ENCODE measurements at places on chromosomes 5 and 9. TPM values are rescaled to one million over a fixed set of nuclear protein-coding genes. Genes with fewer than 3 reads are reported as not detected.

DNA sequence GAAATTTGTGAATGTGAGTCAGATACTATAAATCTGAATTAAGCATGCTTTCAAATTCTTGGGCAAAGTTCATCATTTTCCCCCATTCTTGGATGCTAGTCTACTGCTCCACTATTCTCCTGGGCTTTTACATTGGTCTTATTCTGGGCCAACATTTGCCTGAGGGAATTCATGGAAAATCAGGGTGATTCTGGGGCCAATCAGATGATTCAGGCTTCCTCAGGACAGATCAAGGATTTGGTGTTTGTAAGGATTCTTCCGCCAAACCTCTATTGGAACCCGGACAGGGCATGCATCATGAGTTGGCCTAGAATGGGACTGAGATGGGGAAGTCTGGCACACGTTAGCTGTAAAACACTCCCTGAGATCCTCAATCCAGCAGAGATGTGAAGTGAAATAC lies 113.8 kb downstream of the MEF2C start:
- DNase-seq: no peak

DNA sequence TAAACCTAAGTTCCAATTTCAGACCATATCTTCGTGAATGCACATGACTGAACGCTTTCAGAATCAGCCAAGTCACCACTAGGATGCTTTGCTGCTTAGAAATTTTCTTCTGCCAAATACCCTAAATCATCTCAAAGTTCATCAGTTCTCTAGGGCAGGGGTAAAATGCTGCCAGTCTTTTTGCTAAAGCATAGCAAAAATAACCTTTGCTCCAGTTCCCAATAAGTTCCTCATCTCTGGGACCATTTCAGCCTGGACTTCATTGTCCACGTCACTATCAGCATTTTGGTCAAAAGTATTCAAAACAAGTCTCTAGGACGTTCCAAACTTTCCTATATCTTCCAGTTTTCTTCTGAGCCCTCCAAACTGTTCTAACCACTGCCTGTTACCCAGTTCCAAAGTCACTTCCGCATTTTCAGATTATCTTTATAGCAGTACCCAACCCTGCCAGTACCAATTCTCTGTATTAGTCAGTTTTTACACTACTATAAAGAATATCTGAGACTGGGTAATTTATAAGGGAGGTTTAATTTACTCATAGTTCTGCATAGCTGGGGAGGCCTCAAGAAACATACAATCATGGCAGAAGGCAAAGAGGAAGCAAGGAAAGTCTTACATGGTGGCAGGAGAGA lies 74.8 kb downstream of the NR3C1 start:
- no peak for DNase-seq

- DNase-seq: no peak
Measured at GRCh38 chr5:50365426-50366251, 75.4 kb downstream of the EMB start.

- no peak for DNase-seq
Measured at GRCh38 chr9:21018177-21018576, 13.3 kb downstream of the HACD4 start.

The CYLC2 gene
- total RNA-seq: not detected

- DNase-seq: peak; percentile 80
Measured at GRCh38 chr9:77679661-77680368, 31.7 kb upstream of the GNA14 start.

The SURF2 gene
- 9.0 TPM for total RNA-seq

- no peak for DNase-seq
Measured at GRCh38 chr5:173629628-173630027, 13.2 kb upstream of the BOD1 start.

The TMC1 gene
- 0.18 TPM for total RNA-seq

DNA sequence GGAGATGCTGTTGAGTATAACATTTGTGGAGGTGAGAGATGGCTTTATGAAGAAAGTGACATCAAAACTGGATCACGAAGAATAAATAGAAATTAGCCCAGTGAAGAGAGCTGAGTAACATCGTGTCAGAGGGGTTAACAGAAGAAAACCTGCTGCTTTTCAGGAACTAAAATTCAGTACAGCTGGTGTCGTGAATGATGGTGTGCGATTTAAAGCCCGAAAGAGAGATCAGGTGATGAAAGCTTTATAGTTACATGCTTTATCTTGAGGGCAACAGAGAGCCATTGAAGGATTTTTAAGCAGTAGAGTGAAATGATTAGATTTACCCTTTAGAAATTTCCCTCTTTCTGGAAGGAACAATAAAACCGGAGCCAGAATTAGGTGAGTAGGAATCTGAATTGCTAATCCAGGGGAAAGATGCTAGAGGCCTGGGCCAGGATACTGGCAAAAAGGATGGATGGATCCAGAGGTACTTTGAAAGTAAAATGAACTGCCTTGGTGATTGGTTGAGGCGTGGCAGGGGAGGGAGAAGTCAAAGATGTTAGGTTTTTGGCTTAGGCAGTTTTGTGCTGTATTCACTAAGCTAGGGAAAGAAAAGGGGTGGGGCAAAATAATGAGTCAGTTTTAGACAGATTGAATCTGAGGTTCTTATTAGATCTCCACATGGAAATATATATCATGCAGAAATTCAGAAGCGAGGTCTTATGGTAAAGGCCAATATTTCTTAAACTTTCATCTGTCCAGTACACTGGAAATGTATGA lies 3.4 kb downstream of the LRRC70 start:
- DNase-seq: no peak

GRCh38 chr9:74773886-74774479 lies 113.7 kb downstream of the TRPM6 start:
- peak; percentile 73 for DNase-seq

DNA sequence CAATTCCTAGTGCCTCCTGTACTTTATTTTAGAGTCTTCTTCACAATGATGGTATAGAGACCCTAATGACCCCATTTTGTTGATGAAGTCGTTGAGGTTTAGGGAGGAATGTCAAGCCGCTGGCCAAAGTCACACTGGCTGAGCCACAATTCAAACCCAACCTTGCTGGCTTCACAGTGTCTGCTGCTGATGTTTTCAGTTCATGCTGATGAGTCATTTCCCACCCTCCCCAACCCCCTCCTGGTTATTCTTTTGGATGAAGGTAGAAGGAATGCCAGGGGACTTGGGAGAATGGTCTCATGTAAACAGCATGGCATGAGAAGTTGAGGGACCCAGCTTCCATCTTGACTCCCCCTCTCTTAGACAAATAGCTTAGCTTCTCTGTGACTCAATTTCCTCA lies 68.6 kb downstream of the TMEM252 start:
- DNase-seq: no peak

DNA sequence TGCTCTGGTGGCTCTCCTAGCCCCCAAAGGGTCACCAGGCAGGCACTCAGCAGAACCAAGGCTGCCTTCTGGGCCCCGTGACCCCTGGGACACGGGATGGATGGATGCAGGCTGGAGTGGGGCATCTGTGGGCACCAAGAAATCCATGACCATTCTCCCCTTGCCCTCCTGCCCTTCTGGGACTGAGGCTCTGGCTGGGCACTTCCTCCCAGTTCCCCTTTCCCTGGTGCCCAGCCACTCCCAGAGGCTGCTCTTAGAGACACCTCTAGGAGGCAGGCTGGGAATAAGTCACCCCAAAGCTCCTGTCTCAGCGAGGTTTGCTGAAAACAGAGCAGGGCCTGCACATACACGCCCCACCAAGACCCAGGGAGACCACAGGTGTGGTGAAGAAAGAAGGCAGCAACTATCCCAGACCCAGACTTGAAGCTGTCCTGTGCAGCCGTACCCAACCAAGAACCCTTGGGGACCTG lies 943 bp downstream of the STING1 start:
- no peak for DNase-seq

DNA sequence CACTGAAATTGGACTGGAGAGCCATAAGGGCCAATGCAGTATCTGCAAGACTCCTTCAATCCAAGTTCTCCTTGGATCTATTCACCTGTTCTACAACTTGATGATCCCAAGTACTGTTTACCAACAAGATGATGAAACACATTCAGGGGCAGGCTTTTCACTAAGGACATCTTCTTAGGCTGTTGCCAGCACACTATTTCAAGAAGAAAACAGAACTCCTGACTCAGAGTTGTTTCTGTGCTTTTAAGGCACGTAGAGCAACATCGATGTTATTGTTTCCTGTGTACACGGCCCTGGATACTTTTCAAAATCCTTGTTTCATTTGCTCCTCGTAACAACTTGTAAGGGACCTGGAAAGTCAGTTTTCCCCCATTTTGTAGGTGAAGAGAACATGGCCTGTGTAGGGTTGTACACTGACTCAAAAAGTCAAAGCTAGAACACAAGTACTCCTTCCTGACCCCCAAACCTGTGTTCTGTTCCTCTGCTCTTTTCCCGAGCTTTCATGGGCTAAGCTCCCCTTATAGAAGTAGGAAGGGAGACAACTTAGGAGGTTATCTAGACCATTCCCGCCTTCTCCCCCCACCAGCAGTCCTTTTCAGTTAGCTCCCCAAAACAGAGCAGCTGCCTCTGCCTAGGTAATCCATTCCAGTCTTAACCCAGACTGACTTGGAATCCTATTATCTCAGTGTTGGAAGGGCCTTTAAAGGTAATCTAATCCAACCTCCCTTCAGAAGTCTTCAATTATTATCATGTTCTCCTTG lies 5.2 kb upstream of the MGAT1 start:
- DNase-seq: peak; percentile 31

- no peak for DNase-seq
Measured at GRCh38 chr9:77807281-77807683, 159.2 kb upstream of the GNA14 start.

DNA sequence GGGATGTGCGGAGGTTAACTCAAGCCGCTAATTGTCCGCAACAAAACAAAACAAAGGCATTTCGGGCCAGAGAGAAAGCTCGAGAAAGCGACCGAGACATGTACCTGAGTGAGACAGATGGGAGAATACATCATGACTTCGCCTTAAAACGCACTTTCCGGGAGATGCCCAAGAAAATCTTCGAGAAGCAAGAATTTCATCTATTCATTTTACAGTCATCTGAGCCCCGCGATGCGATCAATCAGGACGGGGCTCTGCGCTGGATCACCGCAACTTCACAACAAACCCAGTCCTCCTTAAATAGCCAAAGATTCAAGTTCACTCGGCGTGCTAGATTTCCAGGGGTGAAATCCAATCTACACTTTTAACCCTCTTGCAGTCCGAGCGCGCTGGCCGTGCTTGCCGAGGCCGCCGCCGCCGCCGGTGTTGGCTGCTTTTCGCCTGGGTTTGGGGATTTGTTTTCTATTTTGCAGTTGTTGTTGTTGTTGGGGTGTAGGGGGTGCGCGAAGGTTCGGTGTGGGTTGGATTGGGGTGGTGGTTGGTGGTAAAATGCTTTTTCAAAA lies 482 bp downstream of the NFIB start:
- peak; percentile 58 for DNase-seq

DNA sequence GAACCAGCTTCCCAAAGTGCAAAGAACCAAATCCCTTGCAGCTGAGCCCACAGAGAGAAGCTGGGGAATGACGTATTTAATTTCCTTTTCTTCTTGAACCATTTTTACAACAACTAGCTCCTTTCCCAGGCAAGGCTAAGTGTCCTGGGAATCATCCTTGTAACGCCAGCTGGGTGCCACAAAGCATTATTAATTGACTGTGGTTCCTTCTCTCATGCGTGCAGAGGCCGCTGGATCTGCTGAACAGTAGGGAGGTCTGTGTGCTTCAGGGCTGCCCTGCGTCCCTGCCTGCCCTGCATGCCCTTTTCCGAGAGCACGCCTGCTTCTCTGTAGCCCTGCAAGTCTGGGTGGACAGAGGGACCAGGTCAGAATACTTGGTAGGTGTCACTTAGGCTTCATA lies 124.1 kb upstream of the OTULINL start:
- DNase-seq: no peak

DNA sequence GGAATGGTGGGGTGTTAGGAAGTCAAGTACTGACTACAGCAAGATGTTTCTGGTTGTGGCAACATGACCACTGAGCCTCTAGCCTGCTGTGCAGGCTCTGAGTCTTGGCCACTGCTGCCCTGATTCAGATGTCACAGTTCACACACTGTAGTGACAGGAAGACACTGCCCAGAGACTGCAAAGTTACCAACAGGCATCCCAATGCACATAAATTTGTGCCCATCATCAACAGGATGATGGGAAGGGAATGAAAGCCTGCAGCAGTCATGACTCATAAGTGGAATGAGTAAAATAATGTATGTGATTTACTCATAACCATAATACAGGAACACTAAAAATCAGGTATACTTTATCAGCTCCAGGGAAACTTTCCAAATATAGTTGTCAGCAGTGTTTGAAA lies 251.6 kb upstream of the HAPLN1 start:
- DNase-seq: no peak

DNA sequence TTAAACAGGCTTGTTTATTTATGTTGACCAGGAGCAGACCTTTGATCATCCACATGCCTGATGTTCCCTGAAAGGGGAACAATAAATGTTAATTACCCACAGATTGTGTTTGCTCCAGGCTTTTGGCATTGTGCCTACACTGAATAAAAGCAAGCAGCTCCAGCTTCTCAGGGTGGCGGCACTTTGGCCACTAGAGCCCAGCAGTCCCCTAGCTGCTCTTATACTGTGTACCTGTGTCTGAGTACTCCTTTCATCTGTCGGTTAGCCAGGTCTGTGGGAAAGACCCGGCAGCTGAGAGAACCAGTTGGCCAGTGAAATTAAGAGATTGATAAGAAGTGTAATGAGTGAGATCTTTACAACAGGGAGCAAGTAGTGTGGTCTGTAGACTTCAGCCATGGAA lies 254.8 kb upstream of the FTMT start:
- no peak for DNase-seq

The C5 gene
- total RNA-seq: 386 TPM

GRCh38 chr9:112063151-112063550 lies 111.9 kb downstream of the SUSD1 start:
- no peak for DNase-seq

GRCh38 chr9:132804576-132805295 lies 73.3 kb downstream of the AK8 start:
- DNase-seq: no peak

- no peak for DNase-seq
Measured at GRCh38 chr5:159797261-159797970, 118.9 kb upstream of the ADRA1B start.

- DNase-seq: no peak
Measured at GRCh38 chr5:167254132-167254531, 1037.3 kb upstream of the WWC1 start.

GRCh38 chr9:129617167-129617566 lies 3.7 kb downstream of the C9orf50 start:
- DNase-seq: no peak

DNA sequence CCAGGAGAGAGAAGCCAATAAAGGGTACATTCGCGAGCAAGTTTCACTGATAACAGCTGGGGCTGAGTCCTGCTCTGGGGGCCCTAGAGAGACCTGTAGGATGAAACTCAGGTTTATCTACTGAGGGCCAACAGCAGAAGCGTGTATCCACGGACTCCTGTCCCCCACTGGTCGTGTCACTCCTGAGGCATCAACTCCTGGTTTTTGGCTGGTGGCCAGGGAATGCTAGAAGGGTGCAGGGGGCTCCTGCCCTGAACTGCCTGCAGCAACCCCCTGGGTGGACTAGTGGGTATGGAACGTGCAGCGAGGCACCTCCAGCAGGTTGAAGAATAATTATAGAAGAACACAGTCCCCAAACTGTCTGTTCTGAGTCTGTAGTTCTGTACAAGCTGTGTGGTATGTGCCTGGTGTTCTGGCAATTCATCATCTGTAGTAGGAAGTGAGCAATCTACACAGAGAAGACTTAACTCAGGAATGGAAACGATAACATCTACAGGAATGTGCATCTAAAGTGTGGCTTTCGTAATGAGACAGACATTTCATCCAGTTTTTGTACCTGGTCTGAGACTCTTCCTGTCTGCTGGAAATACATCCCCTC lies 64.5 kb upstream of the GNA14 start:
- no peak for DNase-seq
